ENCODE measurements at places on chromosomes 2 and 18. TPM values are rescaled to one million over a fixed set of nuclear protein-coding genes. Genes with fewer than 3 reads are reported as not detected.

DNA sequence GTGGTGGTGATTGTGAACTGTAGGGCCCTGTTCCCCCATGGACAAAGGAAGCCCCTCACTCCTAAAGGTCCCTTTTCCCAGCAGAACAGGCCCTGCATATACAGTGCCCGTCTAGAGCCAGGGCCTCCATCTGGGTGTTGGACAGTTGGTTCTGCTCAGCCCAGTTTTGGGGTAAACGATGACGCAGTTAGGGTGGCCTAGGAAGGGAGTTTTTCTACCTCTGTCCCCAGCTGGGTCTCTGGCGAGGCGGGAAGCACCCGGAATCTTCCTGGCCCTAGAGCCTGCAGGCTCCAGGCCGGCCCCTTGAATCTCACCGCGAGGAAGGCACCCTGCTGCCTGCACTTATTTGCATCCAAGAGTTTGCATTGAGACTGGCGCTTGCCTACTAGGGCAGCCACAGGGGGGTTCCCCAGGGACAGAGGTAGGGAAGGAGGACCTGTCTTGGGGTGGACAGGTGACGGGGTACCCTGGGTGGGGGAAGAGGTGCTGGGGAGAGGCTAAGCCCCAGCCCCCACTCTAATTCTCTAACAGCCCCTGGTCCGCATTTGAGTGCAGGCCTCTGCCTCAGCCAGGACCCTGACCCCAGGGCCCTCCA lies 529 bp upstream of the MTA3 start:
- peak; percentile 41 for DNase-seq

DNA sequence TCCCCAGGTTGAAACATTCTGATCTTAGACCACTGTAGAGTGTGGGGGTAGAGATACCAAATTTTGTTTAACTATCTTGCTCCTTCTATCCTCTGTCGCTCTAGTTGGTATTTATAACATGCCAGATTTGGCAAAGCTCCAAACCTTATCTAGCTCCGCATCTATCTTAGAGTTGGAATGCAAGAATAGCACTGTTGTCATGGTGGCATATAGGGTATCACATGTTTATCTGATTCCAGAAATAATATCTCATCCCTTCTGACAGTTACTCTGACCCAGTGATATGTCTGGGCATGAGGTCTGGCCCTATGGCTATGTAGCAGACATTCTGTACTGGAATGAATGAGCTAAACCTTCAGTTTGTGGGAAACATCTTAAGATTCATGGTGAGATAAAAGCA lies 51.7 kb downstream of the CABYR start:
- DNase-seq: no peak

GRCh38 chr18:3305933-3306332 lies 44.0 kb downstream of the MYL12B start:
- DNase-seq: no peak

- no peak for DNase-seq
Measured at GRCh38 chr2:79782576-79783452, 270.0 kb downstream of the CTNNA2 start.

DNA sequence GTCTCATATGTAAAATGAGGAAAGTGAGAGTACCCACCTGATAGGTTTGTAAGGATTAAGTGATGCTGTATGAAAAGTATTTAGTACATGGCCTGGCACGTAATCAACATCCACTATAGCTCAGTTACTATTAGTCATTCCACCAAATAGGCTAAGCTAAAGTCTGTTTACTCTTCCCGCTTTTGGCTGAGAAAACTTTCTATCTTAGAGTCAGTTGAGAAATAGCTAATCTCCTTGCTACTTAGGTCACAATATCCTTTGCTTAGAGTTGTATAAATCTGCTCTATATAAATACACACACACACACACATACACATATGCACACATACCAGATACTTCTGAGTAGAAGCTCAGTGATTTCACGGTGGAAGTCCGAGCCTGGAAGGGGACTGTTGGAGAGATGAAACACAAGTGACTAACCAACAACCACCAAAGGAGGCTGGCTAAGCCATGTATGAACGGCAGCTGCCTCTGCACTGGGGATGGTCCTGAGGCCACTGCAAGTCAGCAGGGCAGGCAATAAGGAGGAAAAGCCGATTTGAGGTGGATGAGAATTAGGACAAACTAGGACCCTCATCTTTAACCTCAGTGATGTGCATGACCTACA lies 104.6 kb upstream of the EPHA4 start:
- DNase-seq: no peak

DNA sequence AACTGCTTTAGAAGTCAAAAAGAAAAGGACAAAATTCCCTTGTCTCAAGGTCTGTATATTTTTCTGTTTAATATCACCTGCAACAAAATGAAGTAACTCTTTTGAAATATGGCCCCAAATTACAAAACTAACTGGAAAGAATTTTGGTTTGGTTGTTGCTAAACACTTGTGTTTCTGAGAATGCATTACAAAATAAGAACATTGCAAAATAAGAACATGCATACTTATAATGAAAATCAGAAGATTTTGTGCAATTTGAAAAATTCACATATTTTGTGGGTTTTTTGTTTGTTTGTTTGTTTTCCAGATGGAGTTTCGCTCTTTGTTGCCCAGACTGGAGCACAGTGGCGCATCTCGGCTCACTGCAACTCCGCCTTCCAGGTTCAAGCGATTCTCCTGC lies 21.8 kb downstream of the NDUFB3 start:
- no peak for DNase-seq

GRCh38 chr2:168731616-168732015 lies 70.8 kb upstream of the NOSTRIN start:
- no peak for DNase-seq

CNDP1 gene
- polyA plus RNA-seq: 1.6 TPM

DNA sequence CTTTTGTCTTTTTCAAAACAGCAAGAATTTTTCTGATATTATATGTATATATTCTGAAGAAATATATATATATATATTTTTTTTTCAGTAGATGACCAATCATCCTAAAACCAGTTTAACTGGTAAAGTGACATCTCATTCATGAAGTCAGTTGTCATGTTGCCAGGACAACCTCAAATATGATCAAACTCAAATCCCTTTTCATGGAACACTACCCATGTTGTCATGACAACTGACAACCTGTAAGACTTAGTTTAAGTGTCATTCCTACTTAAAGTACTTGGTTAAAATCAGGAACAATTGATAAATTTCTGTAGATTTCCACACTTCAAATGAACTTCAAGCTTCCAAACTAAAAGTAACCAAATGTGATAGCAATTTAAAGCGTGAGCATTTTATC lies 101.8 kb upstream of the ERBB4 start:
- no peak for DNase-seq

LRP2 gene
- polyA plus RNA-seq: 223 TPM

SCN3A gene
- 0.60 TPM for polyA plus RNA-seq

STAT1 gene
- 139 TPM for polyA plus RNA-seq

ATP6V1C2 gene
- polyA plus RNA-seq: 8.1 TPM

IL1RL1 gene
- polyA plus RNA-seq: 0.48 TPM

GLI2 gene
- polyA plus RNA-seq: 10.8 TPM

RND3 gene
- 49.9 TPM for polyA plus RNA-seq

SOX11 gene
- 22.9 TPM for polyA plus RNA-seq
